Hematopoietic multipotent progenitor cell treated with erythropoietin and hydrocortisone succinate and interleukin-3 and kit ligand, for 8 days (in vitro differentiated cells): ENCODE measurements at places on chromosomes 3 and 15.

GRCh38 chr3:45665101-45665572 lies 24.1 kb upstream of the SACM1L start:
- peak; percentile 92 for DNase-seq

DNA sequence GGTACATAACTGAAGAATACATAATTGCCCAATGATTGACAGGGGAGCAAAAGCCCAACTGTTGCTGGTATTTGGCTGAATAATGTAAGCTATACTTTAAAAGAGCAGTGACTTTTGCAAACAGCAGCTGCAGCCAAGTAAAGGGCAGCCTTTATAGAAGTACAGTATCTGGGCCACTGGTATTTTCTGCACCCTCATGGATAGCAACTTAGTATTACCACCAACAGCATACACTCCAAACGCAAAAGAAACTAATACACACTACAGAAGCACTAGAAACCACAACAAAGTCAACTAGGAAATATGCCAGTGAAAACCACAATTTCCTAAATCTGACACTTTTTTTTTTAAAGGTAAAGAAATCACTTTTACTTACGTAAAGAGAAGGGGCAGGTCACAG lies 206.1 kb downstream of the TIGIT start:
- DNase-seq, result no peak

DNA sequence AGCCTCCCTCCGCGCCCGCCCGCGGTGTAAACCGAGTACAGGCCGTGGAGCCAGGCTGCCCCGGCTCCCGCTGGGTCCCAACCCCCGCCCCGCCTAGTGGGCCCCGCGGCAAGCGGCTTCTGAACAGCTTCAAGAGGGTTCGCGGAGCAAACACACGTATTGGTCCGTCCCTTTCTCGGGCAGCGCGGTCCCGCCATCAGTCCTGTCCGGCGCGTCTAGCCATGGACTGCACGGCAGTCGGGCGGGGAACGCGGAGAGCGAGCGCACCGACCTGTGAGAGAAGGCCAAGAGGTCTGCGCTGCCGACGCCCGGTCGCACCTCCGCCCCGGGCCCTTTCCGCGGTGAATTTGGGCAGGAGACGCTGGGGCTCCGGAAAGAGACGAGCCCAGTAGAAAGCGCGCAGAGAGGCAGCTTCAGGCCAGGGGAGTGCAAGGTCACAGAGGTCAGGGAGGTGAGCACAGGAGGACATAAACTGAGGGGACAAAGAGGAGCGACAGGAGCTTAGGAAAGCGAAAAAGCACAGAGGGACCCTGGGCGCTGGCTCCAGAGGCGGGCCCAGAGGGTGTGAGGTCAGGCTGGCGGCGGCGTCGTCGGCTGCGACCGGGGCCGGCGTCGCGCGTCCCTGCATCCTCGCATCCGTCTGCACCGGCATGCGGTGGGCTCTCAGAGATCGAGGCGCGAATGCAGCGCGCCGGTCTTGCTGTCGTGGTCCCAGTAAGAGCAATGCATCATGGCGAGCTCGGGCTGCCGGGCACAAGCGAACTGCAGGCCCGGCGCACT lies 1.8 kb downstream of the FOXL2 start:
- peak; percentile 9 for DNase-seq

DNA sequence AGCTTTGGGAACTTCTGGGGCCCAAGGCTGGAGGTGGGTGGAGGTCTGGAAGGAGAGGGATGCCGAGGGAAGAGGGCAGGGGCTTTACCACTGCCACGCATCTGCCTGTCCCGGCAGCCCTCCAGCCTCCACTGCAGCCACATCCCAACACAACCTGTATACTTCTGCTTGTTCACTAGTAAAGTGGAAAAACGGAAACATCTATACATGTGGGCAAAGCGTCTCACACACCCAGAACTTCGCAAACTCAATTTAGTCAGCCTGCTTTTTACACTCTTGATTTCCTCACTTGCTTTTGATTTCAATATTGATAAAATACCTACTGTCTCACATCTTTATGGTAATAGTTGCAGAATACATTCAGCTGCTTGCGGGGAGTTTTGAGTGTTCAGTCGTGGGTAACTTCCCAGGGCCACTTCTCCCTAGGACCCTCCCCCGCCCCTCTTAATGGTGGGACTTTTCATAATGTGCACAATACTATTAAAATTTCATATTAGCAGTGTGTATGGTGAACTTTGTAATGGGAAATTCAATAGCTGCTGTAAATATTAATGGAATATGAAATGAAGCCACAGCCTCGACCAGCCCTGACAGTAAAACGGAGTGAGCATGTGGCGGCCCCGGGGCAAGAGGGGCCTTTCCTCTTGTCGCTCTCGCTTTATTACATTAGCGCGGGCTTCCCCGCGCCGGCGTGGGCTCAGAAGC lies 85.2 kb downstream of the NR2F2 start:
- no peak for DNase-seq

GRCh38 chr15:45187578-45187893 lies 230 bp downstream of the SHF start:
- no peak for DNase-seq

DNA sequence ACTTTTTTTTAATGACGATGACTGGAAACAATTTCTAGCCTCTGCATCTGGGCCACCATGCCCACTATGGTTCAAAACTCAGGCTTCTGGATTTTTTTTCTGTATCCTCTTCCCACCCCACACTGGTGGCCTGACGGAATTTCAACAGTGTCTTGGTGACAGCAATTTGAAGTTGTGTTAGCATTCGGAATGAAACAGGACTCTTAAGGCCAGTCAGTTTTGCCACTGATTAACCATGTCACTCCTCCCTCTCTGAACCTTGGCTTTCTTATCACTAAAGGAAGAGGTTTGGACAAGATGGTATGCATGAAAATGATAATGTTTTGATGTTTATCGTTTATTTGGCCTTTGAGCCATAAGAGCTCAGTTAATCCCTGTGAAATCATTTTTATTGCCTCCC lies 41.6 kb upstream of the BDH1 start:
- DNase-seq, result peak; percentile 13

GRCh38 chr15:89072277-89072869 lies 15.9 kb upstream of the ABHD2 start:
- DNase-seq, result no peak

- no peak for DNase-seq
These were observed 775 bp upstream of the MAPK6 start for GRCh38 chr15:52018244-52018643.

DNA sequence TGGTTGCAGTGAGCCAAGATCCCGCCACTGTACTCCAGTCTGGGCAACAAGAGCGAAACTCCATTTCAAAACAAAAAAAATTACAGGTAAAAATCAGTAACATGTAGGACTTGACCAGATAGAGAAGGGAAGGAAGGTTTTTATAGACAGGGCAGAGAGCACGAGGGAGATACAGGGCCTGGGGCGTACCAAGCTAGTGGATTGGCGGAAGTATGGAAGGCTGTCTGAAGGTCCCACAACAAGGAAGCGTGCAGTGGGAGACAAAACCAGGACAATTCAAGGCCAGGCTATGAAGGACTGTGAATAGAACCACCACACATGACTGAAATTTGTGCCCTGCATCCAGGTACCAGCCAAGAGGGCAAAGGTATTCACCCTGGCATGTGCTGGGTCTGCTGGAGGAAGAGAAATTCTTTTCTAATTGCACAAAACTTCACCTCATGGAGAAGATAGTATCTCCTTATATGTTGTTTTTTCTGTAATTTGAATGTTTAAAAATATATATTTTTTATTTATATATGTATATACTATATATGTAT lies 33.0 kb upstream of the BCL2A1 start:
- no peak for DNase-seq

GRCh38 chr3:79203144-79203519 lies 564.7 kb downstream of the ROBO1 start:
- DNase-seq, result no peak

GRCh38 chr15:91635080-91635479 lies 218.4 kb upstream of the SLCO3A1 start:
- DNase-seq, result no peak

DNA sequence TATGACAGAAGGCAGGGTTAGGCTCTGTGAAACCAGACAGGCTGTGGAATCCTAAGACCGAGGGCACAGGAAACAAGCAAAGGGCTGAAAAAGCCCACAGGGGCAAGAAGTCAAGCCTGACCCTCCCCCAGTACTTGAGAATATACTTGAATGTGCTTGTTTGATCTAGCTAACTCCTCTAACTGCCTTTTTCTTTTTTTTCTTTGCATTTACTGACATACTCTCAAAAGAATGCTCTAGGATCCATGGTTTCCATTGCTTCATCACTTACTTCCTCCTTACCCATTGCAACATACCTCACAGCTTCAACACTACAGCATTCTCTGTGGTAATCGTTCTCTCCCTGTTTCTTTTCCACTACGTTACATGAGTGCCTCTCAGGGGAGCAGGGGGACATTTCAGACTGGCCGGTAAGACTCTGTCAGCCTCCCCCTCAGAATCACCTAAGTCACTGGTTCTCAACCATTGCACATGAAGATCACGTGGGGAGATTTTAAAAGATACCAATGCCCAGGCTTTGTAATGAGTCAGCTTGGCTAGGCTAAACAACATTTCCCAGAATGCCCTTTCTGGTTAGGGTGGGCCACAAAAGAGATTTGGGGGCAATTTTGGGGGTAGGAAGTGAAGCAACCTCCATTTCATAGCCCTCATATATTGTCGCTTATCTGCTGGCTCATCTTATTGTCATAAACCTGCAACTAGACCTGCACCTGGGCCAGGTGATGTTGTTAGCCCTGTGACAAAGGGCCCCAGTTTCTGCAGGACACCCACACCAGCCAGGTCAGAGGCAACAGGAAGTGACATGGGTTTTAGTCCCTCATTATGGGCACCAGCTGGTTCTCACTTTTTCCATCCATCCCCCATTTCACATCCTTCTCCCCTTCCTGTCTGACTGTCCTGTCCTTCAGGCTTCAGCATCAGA lies 24.6 kb upstream of the RSL24D1 start:
- peak; percentile 35 for DNase-seq

GRCh38 chr3:131072845-131073244 lies 46.2 kb downstream of the NEK11 start:
- no peak for DNase-seq

GRCh38 chr15:60854858-60855564 lies 374.1 kb downstream of the RORA start:
- no peak for DNase-seq

GRCh38 chr3:131699001-131699400 lies 196.2 kb upstream of the MRPL3 start:
- DNase-seq, result no peak

DNA sequence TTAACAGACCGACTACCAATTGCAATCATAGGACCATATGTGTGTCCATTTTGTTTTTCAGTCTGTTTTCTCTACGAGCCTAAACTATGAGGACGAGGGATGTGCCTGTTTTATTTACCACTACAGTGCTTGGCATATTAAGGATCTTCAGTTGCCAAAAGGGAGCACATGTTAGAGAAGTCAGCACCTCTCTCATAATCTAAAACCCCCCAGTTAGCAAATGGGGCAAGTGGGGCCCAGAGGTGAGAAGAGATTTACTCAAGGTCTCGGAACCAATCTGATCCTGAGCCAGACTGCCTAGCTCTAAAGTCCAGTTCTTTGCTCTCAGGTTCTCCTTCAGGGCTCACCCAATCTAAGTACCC lies 578 bp upstream of the PODXL2 start:
- no peak for DNase-seq

GRCh38 chr3:71752831-71753700 lies 589 bp upstream of the GPR27 start:
- no peak for DNase-seq

DNA sequence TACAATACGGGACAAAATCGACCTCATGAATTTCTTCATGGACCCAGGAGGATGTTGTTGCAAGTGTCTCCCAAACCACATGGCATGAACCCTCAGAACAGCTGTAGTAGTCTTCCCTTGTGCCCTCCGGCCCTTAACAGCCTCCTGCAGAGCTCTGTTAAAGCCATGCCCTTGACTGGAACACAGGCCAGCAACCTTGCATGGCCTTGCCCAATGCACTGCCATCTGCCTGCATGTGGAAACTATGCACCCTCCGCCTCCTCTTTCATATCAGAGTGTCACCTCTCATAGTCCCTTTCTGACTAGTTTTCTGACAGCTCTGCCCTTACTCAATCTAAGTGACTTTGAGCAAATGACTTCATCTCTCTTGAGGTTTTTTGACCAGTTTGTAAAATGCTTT lies 39.4 kb upstream of the TRIM71 start:
- DNase-seq, result peak; percentile 17

DNA sequence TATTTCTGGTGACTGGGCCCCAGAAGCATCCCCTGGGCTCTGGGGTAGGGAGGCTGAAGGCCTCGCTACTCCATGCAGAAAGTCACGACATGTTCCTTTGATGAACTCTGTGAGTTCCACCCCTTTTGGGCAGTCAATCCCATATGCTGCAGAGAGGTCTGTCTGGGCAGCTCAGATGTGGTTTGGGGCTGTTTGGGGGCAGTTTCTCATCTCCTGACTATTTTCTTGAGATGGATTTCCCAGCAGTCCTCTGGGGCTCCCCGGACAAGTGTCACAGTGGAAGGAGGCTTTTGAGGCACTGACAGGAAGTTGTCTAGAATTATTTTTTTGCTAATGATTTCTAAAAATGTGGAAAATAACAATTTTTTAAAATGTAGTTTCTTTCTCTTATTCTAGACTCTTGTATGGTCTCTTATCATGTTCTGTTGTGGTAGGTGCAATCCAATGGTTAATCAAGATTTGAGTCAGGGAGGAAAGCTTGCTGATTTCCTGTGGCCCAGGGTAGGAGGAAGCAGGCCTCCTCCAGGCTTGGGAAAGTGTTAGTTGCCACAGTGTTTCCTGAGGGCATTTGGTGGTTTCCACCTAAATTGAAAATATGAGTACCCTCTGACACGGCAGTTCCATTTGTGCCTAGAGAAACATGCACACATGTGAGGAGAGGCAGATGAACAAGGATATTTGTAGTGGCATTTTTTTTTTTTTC lies 19.9 kb upstream of the TATDN2 start:
- DNase-seq, result peak; percentile 20

DNA sequence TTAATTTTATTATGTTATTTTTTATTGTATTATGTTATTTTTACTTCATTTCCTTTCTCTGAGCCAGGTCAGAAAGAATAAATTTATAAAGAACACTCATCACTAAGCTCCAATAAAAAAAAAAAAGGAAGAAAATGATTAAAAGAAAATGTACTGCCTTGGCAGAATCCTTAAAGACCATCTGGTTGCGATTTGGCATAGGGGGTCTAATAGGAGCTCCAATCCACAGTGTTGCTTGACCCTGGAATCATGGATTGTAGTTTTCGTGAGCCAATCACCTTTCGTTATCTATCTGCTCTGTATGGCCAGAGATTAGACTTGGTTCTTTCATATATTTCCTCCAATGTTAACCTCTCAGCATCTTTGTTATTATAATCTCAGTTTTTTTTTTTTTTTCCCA lies 421.8 kb upstream of the MCTP2 start:
- no peak for DNase-seq

- DNase-seq, result no peak
These were observed 380.8 kb downstream of the GRM7 start for GRCh38 chr3:7241584-7242302.

GRCh38 chr3:178084938-178085816 lies 451.1 kb upstream of the KCNMB2 start:
- no peak for DNase-seq

GRCh38 chr3:153070511-153070868 lies 91.5 kb upstream of the RAP2B start:
- no peak for DNase-seq

GRCh38 chr15:56919609-56920366 lies 1.3 kb downstream of the TCF12 start:
- DNase-seq, result peak; percentile 43

- DNase-seq, result no peak
These were observed 73.5 kb upstream of the PPIB start for GRCh38 chr15:64236156-64236894.
